Hematopoietic multipotent progenitor cell (in vitro differentiated cells): ENCODE measurements at places on chromosomes 1 and 21.

GRCh38 chr1:107609808-107610207 lies 355.2 kb downstream of the VAV3 start:
- DNase-seq = no peak

- no peak for DNase-seq
Observed at GRCh38 chr1:65193129-65193695, 45.2 kb downstream of the AK4 start.

- no peak for DNase-seq
Observed at GRCh38 chr21:14308234-14308633, 74.7 kb downstream of the HSPA13 start.

DNA sequence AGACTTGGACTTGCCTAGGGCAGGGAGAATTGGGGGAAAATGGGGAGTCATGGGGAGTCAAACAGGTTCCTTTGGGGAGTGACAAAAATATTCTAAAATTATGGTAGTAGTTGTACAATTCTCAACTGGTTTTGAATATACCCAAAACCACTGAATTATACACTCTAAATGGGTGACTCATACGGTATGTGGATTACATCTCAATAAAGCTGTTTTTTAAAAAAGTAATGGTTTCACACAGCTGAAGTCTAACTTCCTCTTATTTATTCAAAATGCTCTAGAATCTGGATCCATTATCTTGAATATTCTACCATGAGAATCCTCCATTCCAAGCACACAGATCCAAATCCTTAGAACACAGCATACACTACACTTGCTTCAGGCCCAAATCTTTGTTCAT lies 11.1 kb downstream of the EIF4G3 start:
- no peak for DNase-seq

GRCh38 chr1:107620753-107621152 lies 344.2 kb downstream of the VAV3 start:
- DNase-seq = no peak
